Mesenchymal stem cell (in vitro differentiated cells and primary cell): ENCODE measurements at places on chromosomes 4 and X.

GRCh38 chrX:71549986-71550385, 17.1 kb downstream of the OGT start:
- DNase-seq: no peak
- H3K36me3 ChIP-seq: peaks cover 21% of the 10 kb centered on the region
- no peaks in the 10 kb centered on the region for H3K27me3 ChIP-seq

DNA sequence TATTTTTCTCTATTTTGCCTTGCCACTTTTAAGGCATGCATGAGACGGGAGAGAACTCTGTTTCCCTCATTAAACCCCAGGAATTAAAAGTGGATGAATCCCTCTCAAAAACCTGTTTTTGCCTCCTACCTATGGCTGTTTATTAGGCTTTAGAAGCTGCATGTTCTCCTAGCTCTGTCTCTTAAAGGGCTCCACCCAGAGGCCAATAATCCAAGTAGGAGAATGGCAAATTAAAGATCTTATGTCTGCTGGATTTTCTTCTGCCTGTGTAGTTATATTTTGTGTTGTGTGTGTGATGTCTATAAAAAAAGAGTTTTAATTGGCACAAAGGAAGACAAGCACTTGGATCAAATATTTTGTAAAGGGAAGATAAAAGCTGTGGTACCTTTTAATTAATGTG, 32.4 kb downstream of the MAGEC1 start:
- H3K27me3 ChIP-seq: no peaks in the 10 kb centered on the region
- DNase-seq: no peak
- H3K27ac ChIP-seq: no peak overlapping the region
- no peak overlapping the region for H3K4me3 ChIP-seq
- H3K4me1 ChIP-seq: no peaks in the 10 kb centered on the region

GRCh38 chrX:1009771-1010170, 202.7 kb downstream of the CRLF2 start:
- no peaks in the 10 kb centered on the region for H3K27me3 ChIP-seq
- H3K4me1 ChIP-seq: no peaks in the 10 kb centered on the region
- DNase-seq: no peak
- no peak overlapping the region for H3K4me3 ChIP-seq
- H3K27ac ChIP-seq: no peak overlapping the region

DNA sequence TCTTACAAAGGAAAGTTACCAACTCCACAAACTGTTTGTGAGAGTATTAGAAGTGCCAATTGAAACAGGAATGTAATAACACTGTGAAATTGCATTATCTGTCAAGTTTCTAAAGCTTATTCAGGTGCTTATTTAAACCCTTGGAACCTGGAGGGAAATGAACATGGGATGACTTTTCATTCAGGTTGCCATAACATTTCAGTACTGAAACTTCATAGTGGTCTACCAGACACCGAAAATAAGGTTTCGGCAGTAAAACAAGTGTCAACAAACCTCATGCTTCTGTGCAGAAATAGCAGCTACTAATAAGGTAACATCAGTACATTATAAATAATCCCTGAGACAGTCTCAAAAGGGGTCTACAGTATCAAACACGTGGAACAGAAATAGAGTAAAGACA, 890.7 kb upstream of the INTU start:
- H3K27me3 ChIP-seq: no peaks in the 10 kb centered on the region
- H3K36me3 ChIP-seq: no peaks in the 10 kb centered on the region
- no peak overlapping the region for H3K4me3 ChIP-seq
- DNase-seq: no peak
- H3K4me1 ChIP-seq: no peaks in the 10 kb centered on the region

GRCh38 chrX:39905946-39906345, 191.8 kb downstream of the BCOR start:
- peak overlapping the region; percentile 28 for H3K27ac ChIP-seq
- peaks cover 38% of the 10 kb centered on the region for H3K27me3 ChIP-seq
- H3K36me3 ChIP-seq: no peaks in the 10 kb centered on the region
- peak; percentile 49 for DNase-seq
- no peak overlapping the region for H3K4me3 ChIP-seq
